ENCODE measurements at places on chromosomes 3 and 15.

- peak; percentile 21 for DNase-seq
Observed at GRCh38 chr3:48232734-48233133, 8.2 kb upstream of the ZNF589 start.

- no peak for DNase-seq
Observed at GRCh38 chr15:27683121-27683520, 416.0 kb downstream of the OCA2 start.

DNA sequence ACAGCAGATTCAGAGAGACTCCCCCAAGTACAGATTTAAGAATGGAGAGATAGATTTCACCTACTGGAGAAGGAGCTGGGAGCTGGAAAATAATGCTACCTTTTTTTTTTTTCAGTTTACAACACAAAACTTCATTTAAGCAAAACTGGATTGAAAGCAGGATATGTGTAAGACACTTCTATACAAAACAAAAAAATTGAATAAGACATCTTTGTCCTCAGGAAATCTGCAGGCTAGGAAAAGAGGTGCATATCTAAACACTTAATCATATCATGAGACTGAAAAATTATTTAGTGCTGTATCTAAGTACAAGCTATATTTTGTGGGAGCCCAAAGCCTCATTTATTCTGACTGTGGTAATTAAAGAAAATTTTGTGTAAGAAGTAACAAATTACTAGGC, 516.1 kb downstream of the ZIC1 start:
- DNase-seq = no peak

- DNase-seq = no peak
Observed at GRCh38 chr15:89627256-89627970, 27.9 kb downstream of the KIF7 start.

- DNase-seq = no peak
Observed at GRCh38 chr3:173538410-173538809, 140.9 kb downstream of the NLGN1 start.

DNA sequence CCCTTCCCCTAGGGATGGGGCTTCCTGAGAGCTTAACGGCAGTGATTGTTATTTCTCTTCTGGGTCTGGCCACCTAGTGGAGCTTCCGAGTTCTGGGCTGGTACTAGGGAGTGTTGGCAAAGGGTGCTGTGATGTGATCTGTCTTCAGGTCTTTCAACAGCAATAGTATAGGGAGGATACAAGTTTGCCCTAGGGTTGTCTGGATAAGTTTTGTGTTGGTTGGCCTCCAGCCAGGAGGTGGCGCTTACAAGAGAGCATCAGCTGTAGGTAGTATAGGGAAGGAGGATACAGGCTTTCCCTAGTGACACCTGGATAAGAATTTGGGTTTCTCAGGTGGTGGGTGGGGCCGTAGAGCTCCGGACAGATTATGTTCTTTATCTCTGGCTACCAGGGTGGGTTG, 19.2 kb upstream of the CPOX start:
- DNase-seq = no peak

GRCh38 chr3:69738859-69739203, 433 bp upstream of the MITF start:
- no peak for DNase-seq

Measured in stimulated activated CD8-positive, alpha-beta memory T cell treated with anti-CD3 and anti-CD28 coated beads, Interleukin-7, amount 100 ng/mL, for 1 hour (primary cell).